ENCODE measurements at places on chromosomes 1 and 21.

GRCh38 chr1:223052931-223053330 is 90.1 kb downstream of the TLR5 start:
- no peak for DNase-seq

GRCh38 chr1:43853161-43853921 is 80.3 kb upstream of the ARTN start:
- no peak for DNase-seq

GRCh38 chr1:240706150-240706935 is 94.4 kb upstream of the GREM2 start:
- no peak for DNase-seq

- no peak for DNase-seq
These were observed 152.0 kb upstream of the HMCN1 start for GRCh38 chr1:185581961-185582725.

DNA sequence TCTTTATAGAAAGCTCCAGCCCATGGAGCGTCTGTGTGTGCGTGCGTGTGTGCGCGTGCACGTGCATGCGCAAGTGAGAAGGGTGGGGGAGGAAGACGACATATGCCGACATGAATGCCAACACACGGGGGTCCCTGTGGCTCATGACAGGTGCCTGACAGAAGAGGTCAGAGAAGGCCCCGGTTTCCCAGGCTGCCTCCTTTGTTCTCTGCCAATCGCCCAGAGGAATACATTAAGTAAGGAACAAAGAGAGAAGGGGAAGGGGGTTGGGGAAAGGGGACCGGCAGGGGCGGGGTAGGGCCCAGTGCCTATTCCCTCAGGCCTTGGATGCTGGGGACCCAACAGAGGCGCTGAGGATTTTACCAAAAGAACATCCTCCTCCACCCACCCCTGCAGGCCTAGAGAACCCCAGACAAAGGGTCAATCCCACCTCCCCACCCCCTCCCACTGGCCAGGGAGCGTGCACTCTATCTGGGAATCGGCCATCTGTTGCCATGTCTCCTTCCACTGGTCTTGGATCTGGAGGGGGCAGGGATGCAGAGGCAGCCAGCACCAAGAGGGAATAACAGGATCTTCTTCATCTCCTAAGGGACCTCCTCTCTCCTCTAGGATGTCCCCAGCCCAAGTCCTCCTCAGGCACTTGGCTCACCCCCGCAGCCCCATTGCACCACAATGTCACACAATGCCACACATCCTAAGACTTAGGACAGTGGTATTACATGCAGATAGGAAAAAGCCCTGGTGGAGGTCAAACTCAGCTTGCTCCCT is 39.4 kb downstream of the PIK3C2B start:
- DNase-seq = no peak

- DNase-seq = no peak
These were observed 189.7 kb downstream of the RERE start for GRCh38 chr1:8627728-8628127.

DNA sequence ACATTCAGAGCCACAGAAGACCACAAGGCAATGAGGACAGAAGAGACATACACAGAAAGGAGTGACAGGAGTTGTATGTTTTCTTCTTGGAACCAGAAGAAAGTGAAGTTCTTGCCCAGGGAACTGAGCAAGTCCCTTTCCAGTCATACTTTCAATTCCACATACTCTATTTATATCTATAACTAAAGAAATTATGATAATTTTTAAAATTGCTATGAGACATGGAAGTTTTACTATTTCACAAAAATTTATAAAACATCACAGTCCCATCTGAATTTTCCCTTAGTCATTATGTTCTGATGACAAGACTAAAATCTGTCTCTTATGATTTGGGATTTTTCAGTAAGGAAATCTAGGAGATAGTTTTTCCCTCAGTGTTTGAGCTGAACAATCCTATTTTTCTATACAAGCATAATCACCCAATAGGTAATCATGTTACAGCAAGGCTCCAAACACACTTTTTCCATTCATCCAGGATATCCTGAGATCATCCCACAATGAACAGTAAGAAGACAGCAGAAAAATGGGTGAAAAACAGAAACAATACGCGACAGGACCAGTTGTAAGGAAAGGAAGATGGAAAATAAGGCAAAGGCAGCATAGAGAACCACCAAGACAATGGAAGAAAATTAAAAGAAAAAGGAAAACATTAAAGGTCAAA is 154.6 kb downstream of the VAV3 start:
- no peak for DNase-seq

DNA sequence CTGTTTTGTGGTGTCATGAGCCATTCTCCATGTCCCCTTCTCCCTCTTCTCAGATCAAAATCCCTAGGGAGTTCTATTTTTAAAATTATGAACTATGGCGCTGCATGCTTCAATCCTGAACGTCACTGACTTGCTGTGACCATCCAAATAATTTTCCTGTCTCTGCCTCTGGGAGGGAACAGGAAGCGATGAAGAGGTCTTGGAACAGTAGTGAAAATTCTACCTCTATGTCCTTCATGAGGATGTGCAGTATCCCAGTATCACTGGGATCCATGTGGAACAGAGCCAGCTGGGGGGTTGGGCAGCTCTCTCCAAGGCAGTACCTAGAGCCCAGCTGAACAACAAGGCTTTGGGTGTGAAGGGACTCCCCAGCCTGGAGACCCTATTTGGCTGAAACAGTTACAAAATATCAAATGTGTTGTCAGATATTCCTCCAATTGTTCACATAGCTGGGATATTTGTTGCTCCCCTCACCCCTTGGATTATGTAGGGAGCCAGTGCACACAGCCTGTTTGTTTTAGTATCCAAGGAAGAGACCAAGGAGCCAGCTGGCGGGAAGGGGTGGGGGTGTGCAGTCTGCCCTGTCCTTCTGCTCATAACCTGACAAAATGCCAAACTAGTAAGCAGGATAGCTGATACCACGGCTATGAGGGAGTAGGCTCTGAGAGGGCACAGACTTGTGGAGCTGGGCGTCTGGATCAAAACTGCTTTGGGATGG is 7.6 kb downstream of the DCLRE1B start:
- DNase-seq = no peak

- no peak for DNase-seq
These were observed 367.4 kb downstream of the CAMTA1 start for GRCh38 chr1:7152655-7153054.

GRCh38 chr1:83761167-83762038 is 237.5 kb downstream of the TTLL7 start:
- DNase-seq = no peak

DNA sequence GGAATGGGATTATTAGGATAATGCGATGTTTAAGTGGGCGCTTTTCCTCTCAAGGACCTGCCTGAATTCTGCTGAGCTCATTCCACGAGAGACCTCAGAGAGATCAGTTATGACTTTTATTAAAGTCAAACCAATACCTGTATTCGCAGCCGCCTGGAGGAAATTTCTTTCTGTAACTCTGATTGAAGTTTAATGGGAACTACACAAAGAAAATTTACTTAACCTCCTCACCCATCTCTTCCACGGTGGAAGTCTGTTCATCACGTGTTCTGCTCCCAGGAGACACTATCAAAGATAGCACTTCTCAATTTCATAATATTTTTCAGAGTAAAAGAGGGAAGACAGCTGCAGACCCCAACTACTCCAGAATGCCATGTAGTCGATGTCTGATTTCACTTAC is 334.7 kb upstream of the POU3F1 start:
- no peak for DNase-seq

DNA sequence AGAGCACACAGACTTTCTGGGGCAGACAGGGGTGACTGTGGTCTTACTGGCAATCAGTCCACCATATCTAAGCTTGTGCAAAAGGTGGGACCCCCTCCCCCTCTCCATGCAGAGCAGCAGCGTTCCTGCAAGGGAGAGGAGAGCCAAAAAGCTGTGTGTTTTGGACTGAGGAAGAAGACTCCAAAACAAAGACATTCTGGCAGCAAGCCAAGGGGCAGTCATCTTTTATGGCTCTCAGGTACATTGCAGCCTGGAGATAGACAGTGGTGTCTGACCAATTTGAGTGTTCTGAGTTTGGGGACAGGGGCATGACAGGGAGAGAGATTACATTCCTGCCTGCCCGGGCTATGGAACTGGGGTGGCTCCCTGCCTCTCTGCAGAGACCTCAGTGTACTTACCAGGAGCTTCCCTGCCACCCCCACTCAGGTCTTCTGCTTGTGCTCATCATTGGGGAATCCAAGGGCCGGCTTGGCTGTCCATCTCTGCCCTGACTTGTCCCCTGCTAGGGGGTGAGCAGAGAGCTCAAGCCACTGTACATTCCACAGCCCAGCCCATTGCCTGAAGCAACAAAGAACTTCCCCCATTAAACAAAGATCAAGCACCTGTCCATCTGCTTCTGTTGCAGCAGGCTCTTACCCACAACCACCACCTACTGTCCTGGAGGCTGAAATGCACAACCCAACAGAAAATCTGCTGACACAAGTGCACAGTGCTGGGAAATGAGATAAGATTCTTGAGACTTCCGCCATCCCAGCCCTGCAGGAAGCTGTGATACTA is 131.1 kb downstream of the EVI5 start:
- no peak for DNase-seq

DNA sequence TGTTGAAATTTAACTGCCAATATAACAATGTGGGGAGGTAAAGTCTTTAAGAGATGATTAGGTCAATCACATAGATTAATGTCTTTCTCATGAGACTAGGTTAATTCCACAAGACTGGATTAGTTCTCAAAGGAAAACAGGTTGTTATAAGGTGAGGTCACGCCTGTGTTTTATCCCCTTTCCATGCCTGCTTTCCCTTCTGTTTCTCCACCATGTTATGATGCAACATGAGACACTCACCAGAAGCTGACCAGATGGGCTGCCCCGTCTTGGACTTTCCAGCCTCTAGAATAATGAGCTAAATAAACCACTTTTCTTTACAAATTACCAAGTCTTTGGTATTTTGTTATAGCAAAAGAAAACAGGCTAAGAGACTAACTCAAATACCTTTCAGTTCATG is 70.8 kb downstream of the DDAH1 start:
- no peak for DNase-seq

DNA sequence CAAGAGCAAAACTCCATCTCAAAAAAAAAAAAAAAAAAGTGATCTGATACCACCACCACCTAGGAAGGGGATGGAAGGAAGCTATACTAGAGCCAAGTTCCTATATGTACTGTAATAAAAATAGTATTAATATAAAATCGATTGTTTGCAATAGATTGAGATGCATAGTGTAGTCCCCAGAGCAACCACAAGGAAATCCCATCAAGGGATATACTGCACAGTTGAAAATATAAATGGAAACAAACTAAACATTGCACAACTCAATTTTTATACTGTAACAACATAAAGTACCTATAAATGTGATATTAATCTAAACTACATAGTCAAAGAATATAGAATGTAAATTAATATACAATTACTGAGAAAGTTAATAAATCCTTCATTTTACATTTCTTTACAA is 20.9 kb upstream of the PSMG1 start:
- no peak for DNase-seq

- no peak for DNase-seq
These were observed 19.4 kb upstream of the SRSF4 start for GRCh38 chr1:29200906-29201594.

DNA sequence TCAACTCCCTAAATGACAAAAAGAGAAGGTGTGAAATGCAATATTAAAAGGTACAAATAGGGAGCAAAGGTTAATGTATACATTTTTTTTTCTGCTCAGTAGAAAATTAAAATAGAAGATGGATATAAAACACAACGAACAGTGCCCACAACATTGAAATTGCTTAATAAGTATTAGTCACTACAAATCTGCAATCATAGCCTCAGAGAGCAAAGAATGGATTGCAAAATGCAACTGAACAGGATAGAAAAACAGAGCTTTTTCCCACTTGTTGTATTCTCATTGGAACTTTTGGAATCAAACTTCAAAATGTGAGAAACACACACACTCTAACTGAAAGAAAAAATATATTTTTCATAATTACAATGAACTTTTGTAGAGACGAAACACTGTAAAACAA is 552.2 kb upstream of the NCAM2 start:
- no peak for DNase-seq

- peak; percentile 90 for DNase-seq
These were observed 722 bp upstream of the TUT4 start for GRCh38 chr1:52553362-52554266.

- DNase-seq = no peak
These were observed 13.0 kb upstream of the RNF19B start for GRCh38 chr1:32977546-32978087.

- DNase-seq = no peak
These were observed 850 bp downstream of the SESN2 start for GRCh38 chr1:28259934-28260802.

DNA sequence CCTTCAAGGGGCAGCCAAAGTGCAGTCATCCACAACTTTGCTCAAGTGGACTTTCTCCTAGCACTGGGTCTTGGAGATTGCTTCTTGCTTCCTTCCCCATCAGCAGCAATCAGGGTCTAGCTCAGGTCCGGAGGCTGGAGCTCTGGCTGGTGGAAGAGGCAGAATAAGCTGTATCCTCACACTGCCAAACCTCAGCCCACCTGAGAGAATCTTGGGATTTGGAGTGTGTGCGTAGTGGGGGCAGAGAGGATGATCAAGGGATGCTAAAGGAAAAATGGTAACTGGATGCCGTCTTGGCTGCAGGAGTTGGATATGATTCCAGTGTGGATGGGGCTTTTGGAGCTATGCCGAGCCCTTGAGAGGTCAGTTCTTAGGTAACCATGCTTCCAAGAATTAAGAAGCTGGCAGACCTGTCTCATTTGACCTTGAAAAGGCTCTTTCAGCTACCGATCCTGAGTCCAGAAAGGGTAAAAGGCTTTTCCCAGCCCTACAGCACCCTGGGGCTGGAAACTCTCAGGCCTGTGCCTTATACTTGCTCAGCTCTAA is 4.5 kb upstream of the NFASC start:
- no peak for DNase-seq

DNA sequence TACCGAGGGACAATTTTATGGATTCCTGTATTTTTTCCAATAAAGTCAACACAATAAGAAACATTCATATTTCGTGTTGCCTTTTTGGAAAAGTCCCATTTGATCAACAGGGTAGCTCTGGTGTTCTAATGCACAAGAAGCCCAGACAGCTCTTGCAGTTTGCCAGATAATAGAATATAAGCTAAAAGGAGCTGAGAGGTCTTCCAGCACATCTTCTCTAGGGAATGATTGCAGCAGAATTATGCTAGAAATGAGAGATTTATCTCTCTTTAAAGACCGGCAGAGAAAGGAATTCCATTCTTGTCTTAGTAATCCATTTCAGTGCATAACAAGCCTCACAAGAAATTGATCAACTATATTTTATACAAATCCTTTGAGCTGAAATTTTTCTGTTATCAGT is 25.0 kb upstream of the DDX59 start:
- DNase-seq = no peak

- DNase-seq = peak; percentile 41
These were observed 52.2 kb downstream of the SMYD2 start for GRCh38 chr1:214332946-214333798.

GRCh38 chr1:27509127-27510080 is 19.4 kb upstream of the WASF2 start:
- no peak for DNase-seq

GRCh38 chr21:45974073-45975019 is 7.2 kb upstream of the COL6A1 start:
- no peak for DNase-seq

- DNase-seq = no peak
These were observed 12.2 kb downstream of the CFAP410 start for GRCh38 chr21:44326716-44327602.
